Lung (tissue), 17 donors: ENCODE measurements at places on chromosomes 11 and 22. TPM values are rescaled to one million over a fixed set of nuclear protein-coding genes. Genes with fewer than 3 reads are reported as not detected.

GRCh38 chr11:118843565-118843964 is 40.1 kb upstream of the CXCR5 start:
- H3K4me1 ChIP-seq = no peaks in the 10 kb centered on the region
- DNase-seq = no peak
- H3K27ac ChIP-seq = no peak overlapping the region
- H3K4me3 ChIP-seq = no peak overlapping the region
- H3K27me3 ChIP-seq = no peaks in the 10 kb centered on the region
- H3K36me3 ChIP-seq = no peaks in the 10 kb centered on the region

GRCh38 chr11:61783717-61784505 is 8.5 kb downstream of the TMEM258 start:
- no peaks in the 10 kb centered on the region for H3K27me3 ChIP-seq
- H3K27ac ChIP-seq = no peak overlapping the region
- no peaks in the 10 kb centered on the region for H3K4me1 ChIP-seq

DNA sequence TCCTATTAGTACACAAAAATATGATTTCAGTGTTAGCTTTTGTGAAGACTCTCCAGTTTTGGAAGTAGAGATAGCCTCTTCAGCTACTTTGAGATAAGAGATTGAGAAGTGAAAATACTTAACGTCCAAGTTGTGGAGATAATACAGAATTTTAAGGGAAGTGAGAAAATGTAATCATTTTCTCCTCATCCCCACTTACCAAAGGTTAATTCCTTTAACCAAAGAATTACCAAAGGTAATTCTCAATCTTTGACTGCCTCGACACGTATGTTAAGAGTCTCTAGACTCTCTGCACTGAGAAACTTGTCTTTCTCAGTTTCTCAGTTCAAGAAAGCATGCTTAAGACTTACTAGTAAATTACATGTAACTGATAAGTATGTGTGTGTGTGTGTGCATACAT is 15.3 kb downstream of the C11orf54 start:
- H3K4me1 ChIP-seq = no peaks in the 10 kb centered on the region
- no peak overlapping the region for H3K4me3 ChIP-seq
- peaks cover 30% of the 10 kb centered on the region for H3K36me3 ChIP-seq
- H3K27me3 ChIP-seq = no peaks in the 10 kb centered on the region
- H3K27ac ChIP-seq = no peak overlapping the region

DNA sequence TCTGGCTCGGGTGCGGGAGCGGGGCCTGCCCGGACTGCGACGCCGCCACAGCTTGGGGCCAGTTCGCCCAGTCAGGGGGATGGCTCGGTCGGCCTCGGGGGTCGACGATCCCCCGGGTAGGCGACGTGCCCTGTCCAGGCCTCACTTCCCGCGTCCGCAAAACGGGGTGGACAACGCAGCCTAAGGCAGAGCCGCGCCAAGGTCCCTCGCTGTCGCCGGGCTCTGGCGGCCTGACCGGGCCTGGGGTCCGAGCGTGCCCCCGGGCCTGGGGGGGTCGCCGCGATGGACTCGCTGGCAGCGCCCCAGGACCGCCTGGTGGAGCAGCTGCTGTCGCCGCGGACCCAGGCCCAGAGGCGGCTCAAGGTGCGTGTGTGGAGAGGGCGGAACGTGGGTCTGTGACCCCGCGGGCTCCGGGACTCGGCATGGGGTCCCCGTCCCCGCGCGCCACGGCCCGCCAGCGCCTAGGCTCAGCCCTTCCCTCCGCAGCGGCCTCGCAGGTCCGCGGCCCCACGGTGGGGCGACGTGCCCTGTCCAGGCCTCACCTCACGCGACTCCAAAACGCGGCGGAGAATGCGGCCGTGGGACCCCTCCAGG is 4.2 kb downstream of the SEPTIN5 start:
- no peaks in the 10 kb centered on the region for H3K36me3 ChIP-seq
- DNase-seq = no peak
- peak overlapping the region; percentile 88 for H3K27ac ChIP-seq
- H3K4me3 ChIP-seq = peak overlapping the region; percentile 42

- no peaks in the 10 kb centered on the region for H3K4me1 ChIP-seq
- peaks cover 24% of the 10 kb centered on the region for H3K36me3 ChIP-seq
- H3K4me3 ChIP-seq = no peak overlapping the region
Observed at GRCh38 chr11:36273110-36273509, 16.1 kb downstream of the COMMD9 start.

The PIWIL4 gene
- total RNA-seq = 1.8 TPM

The MUC6 gene
- total RNA-seq = 0.92 TPM

DNA sequence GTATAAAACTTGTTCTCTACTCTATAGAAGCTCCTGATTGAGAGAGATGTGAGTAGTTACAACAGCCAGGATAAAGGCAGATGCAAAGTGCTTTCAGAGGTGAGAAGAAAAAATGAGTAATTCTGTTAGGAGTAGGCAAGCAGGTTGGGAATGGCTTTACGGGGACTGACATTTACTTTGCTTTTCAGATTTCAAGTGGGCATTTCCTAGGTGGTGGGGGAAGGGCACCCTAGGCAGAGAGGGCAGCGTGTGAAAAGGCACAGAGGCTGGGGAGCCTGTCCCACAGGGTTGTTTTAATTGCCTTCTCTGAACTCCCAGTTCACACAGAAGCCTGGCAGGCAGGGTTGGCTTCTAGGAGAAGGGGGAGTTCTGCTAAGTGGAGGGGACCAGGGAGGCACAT is 106.5 kb downstream of the NAV2 start:
- H3K27me3 ChIP-seq = no peaks in the 10 kb centered on the region
- no peak overlapping the region for H3K27ac ChIP-seq
- H3K4me3 ChIP-seq = no peak overlapping the region
- H3K36me3 ChIP-seq = no peaks in the 10 kb centered on the region
- no peaks in the 10 kb centered on the region for H3K4me1 ChIP-seq
- peak; percentile 44 for DNase-seq

DNA sequence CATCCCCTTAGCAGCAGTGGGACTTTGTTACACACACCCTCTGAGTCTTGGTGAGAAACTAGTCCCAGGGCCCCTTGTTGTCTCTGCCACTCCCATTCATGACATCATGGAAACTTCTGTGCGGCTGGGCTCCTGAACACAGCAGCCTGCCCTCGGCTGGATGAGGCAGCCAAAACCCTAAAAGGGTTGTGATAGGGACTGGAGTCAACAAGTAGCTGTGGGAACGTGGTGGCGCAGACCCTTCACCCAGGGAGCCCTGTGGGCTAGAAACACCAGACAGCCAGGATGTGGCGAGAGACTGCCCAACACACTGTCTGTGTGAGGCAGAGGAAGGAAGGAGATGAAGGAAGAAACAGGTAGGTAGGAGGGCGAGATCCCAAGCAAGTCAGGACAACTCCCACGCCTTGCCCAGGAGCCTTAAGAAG is 3.9 kb downstream of the CD3D start:
- no peak for DNase-seq
- no peaks in the 10 kb centered on the region for H3K27me3 ChIP-seq
- H3K4me3 ChIP-seq = no peak overlapping the region

DNA sequence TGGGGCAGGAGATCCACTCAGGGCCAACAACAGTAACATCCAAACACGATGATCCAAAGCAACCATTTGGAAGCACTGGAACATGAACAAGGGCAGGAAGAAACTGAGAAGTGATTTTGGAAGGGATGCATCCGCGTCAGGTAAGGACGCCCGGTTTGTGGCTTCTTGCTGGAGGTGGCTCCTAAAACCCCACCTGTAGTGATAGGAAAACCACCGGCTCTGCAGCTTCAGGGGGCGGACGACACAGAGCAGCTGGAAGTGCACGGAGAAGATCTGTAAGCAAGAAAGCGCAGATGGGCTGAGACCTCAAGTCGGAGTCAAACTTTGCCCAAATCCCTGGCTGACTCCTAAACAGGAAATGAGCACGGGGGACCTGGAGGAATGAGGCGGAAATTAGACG is 1066.1 kb downstream of the BRD1 start:
- DNase-seq = no peak
- H3K4me3 ChIP-seq = no peak overlapping the region
- H3K27me3 ChIP-seq = no peaks in the 10 kb centered on the region

The OR51E1 gene
- not detected for total RNA-seq

DNA sequence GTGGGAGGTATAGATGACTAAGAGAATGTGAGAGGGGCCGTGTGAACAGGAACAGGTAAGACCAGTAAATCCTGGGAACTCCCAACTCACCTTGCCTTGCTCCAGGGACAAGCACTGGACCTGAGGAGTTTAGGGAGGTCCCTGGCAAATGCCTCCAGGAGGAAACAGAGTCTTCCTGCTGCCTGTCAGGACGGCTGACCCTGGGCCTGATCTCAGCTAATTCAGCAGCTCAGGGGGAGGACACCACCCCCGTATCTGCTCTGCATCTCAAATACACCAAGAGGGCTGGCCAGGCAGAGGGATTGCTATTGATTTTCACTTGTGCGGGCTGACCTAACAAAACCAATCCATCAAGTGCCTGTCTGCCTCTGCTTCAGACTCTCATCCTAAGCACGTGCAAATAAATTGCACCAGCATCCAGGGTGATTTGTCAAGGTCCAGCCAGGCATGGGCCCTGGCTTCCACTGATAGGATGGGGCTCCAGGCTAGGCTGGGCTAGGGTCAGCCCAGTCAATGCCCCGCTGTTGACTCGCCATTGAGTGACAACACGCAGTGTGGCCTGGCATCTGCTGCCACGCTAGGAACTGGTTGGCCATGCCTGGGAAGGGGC is 20.3 kb downstream of the UQCR10 start:
- no peak overlapping the region for H3K4me3 ChIP-seq
- no peak overlapping the region for H3K27ac ChIP-seq
- peaks cover 12% of the 10 kb centered on the region for H3K4me1 ChIP-seq
- peaks cover 4% of the 10 kb centered on the region for H3K36me3 ChIP-seq
- no peak for DNase-seq
- H3K27me3 ChIP-seq = no peaks in the 10 kb centered on the region

The PRR33 gene
- not detected for total RNA-seq

The TBX10 gene
- total RNA-seq = not detected

GRCh38 chr22:31526270-31526669 is 29.9 kb downstream of the SFI1 start:
- no peak for DNase-seq
- no peak overlapping the region for H3K27ac ChIP-seq
- no peak overlapping the region for H3K4me3 ChIP-seq
- H3K27me3 ChIP-seq = no peaks in the 10 kb centered on the region
- no peaks in the 10 kb centered on the region for H3K4me1 ChIP-seq

GRCh38 chr11:86805873-86806310 is 5.5 kb downstream of the PRSS23 start:
- no peak for DNase-seq
- peaks cover 2% of the 10 kb centered on the region for H3K4me1 ChIP-seq
- no peak overlapping the region for H3K27ac ChIP-seq
- H3K27me3 ChIP-seq = no peaks in the 10 kb centered on the region

DNA sequence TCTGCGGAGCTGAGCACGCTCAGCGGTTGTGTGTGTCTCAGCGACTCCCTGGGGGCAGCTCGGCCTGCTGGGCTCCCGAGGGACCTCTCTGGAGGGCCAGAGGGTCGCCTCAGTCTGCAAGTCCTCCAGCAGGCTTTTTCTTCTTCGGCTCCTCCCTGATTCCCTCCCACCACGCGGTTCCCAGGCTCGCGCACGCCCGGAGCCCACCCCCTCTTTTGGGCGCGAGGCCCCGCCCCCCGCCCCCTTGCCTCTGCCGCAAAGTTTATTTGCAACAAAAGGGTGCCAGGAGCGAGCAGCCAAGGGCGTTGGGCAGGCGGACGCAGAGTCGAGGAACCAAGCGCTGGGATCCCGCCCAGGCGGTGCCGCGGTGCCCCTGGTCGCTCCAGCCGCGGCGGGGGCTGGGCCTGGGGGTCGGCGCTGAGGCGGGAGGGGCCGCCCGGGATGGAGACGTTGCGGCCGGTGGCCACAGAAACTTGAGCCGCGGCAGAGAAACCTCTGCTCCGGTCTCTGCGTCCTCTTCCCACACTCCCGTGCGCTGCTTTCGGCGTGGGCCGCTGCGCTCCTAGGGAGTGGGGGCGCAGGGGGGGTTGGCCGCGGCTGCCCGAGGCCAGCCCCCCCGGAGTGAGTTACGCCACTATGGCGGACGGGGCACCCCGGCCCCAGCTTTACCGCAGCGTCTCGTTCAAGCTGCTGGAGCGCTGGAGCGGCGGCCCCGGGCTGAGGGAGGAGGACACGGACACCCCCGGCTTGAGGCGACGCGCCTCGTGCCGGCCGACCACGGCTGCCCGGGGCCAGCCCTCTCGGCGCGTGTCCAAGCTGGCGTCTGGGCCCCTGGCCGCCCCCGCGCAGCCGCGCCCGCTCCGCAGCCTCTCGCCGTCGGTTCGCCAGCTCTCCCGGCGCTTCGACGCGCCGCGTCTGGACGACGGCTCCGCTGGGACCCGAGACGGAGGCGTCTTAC is at the start of gene ARHGEF17:
Gene ARHGEF17, plus strand, starts transcription at position 274 of the 958 bp plus-strand sequence. Its CDS starts 363 bp downstream, at position 637.
- H3K36me3 ChIP-seq = no peaks in the 10 kb centered on the region
- peak within 1 kb of the TSS; percentile 64 for H3K4me3 ChIP-seq
- H3K27me3 ChIP-seq = no peaks in the 10 kb centered on the region
- peaks cover 47% of the 10 kb centered on the region for H3K4me1 ChIP-seq

DNA sequence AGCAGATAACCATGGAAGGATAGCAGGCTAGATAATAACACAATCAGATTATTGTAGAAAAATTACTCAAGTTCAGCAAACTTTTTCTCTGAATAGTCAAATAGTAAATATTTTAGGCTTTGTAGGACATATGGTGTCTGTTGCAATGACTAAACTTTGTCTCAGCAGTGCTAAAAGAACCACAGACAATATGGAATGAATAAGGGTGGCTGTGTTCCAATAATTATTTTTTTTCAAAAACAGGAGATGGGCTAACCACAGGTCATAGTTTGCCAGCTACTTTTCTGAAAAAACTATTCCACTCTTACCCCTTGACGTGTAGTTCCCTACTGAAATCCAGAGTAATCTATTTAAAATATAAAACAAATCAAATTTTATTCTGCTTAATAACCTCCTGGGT is 153.9 kb upstream of the LRRC4C start:
- no peak for DNase-seq
- H3K4me3 ChIP-seq = no peak overlapping the region
- H3K36me3 ChIP-seq = no peaks in the 10 kb centered on the region
- H3K27ac ChIP-seq = no peak overlapping the region
- H3K27me3 ChIP-seq = no peaks in the 10 kb centered on the region

DNA sequence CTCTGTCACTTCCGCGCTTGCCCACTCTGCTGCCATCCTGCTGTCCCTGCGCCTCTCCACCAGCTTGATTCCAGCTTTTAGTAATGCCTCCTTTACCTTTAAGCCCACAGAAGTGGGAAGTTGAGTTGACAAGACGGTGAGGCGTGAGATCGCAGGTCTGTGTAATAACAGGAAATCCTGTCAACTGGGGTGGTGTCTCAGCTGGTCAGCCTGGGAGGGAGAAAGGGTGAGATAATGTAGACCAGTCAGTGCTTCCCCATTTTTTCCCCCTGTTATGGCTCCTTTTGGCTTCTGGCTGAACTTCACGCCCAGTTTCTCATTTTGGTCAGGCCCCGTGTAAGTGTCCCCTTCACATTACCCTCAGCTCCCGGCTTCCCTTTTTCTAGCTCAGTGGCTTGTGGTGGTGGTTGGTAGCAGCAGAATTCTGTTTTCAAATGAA is 98.9 kb downstream of the TRAF6 start:
- H3K27me3 ChIP-seq = no peaks in the 10 kb centered on the region
- peaks cover 7% of the 10 kb centered on the region for H3K4me1 ChIP-seq
- DNase-seq = no peak
- H3K27ac ChIP-seq = peak overlapping the region; percentile 55
- H3K36me3 ChIP-seq = no peaks in the 10 kb centered on the region
- H3K4me3 ChIP-seq = no peak overlapping the region

- no peaks in the 10 kb centered on the region for H3K27me3 ChIP-seq
- no peak overlapping the region for H3K27ac ChIP-seq
- no peak overlapping the region for H3K4me3 ChIP-seq
- DNase-seq = no peak
- peaks cover 12% of the 10 kb centered on the region for H3K4me1 ChIP-seq
- H3K36me3 ChIP-seq = no peaks in the 10 kb centered on the region
Observed at GRCh38 chr11:20021771-20022362, 138.4 kb downstream of the DBX1 start.

- H3K27ac ChIP-seq = no peak overlapping the region
- no peak overlapping the region for H3K4me3 ChIP-seq
- H3K36me3 ChIP-seq = no peaks in the 10 kb centered on the region
- no peaks in the 10 kb centered on the region for H3K27me3 ChIP-seq
- H3K4me1 ChIP-seq = no peaks in the 10 kb centered on the region
Observed at GRCh38 chr11:9351321-9351881, 33.1 kb upstream of the IPO7 start.
